Epithelial cell of proximal tubule (primary cell): ENCODE measurements at places on chromosomes 1 and 21. TPM values are rescaled to one million over a fixed set of nuclear protein-coding genes. Genes with fewer than 3 reads are reported as not detected.

DNA sequence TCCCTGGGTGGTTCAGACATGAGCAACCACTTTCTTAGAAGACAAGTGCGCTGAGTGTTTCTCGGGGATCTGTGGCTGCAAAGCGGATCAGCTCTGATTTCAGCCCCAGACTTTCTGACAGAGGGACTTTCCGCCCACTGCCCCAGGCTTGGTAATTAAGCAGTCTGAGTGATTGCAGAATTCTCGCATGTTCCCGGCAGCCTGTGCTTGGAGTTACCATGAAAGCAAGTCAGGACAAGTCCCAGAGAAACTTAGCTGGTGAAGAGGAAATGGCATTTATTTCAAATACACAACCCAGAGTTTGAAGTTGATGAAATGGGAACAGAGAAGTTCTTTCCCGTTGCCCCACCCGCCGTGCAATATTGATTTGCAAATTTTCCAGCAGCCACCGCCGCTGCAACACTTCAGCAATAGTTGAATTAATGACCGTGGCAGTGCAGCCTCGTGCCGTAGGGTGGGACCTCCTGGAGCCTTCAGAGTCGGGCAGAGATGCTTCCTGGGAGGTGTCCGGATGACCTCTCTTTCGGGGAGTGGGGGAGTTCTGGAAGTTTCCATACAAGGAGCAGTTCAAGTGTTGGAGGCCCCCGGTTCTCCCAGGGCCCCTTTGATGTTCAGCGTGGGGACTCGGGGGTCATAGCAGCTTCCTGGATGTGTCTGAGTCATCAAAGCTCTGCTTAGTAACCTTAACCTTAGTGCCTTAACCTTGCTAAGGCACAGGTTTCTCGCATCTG, 134.7 kb downstream of the KAZN start:
- DNase-seq, result no peak

GRCh38 chr1:198272492-198272891, 115.7 kb downstream of the NEK7 start:
- DNase-seq, result no peak

DNA sequence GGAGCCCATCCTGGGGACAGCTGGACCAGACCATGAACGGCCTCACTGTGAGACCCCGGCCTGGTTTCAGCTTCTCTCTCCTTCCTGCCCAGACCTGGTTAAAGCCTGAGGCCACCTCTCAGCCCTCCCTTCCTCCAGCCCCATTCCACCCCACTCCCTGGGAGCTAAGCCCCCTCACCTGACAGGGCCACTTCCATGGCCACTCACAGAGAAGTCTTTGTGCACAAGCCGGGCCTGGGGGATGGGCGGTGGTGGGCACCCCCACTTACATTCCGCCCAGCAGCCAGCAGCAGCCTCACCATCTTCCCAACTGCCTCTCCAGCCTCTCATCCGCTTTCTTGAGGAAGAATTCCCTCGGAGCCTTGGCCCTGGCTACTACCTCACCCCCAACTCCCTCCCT, 40.4 kb downstream of the RHBG start:
- DNase-seq, result no peak

GRCh38 chr1:47751193-47751592, 246.0 kb downstream of the TRABD2B start:
- DNase-seq, result no peak

- DNase-seq, result peak; percentile 30
Measured at GRCh38 chr1:21174654-21175323, 1.9 kb downstream of the EIF4G3 start.

GRCh38 chr1:99516141-99516540, 129.8 kb upstream of the PALMD start:
- DNase-seq, result no peak

GRCh38 chr1:202101184-202101583, 21.5 kb upstream of the GPR37L1 start:
- DNase-seq, result no peak

- no peak for DNase-seq
Measured at GRCh38 chr1:32627596-32628162, 22.7 kb downstream of the ZBTB8OS start.

GRCh38 chr1:222798116-222798515, 16.7 kb upstream of the DISP1 start:
- DNase-seq, result peak; percentile 89

GRCh38 chr1:203302894-203303293, 2.4 kb upstream of the BTG2 start:
- no peak for DNase-seq

DNA sequence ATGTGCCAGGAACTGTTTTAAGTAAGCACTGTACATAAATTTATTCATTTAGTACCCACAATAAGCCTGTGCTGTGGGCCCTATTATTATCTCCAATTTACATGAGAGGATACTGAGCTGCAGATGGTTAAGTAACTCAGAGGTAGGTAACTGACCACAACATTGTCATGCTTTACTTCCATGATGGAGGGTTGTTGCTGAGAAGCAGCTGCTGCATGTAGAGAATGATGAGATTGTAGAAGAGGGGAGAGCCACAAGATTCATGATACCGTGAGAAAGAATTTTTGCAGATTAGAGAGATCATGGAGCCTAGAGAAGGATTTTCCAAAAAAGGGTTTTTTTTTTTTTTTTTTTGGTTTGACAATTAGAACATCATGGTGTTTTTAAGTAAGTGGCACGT, 313.1 kb downstream of the PTBP2 start:
- no peak for DNase-seq

GRCh38 chr21:30491963-30492428, at the start of gene KRTAP19-3:
Gene KRTAP19-3 (minus strand): TSS chr21:30492013. CDS start chr21:30491957, 56 bp downstream.
- DNase-seq, result no peak

GRCh38 chr21:44630440-44630839, 3.5 kb downstream of the KRTAP10-9 start:
- DNase-seq, result no peak

GRCh38 chr1:181100015-181100905, 11.8 kb downstream of the IER5 start:
- DNase-seq, result no peak

DNA sequence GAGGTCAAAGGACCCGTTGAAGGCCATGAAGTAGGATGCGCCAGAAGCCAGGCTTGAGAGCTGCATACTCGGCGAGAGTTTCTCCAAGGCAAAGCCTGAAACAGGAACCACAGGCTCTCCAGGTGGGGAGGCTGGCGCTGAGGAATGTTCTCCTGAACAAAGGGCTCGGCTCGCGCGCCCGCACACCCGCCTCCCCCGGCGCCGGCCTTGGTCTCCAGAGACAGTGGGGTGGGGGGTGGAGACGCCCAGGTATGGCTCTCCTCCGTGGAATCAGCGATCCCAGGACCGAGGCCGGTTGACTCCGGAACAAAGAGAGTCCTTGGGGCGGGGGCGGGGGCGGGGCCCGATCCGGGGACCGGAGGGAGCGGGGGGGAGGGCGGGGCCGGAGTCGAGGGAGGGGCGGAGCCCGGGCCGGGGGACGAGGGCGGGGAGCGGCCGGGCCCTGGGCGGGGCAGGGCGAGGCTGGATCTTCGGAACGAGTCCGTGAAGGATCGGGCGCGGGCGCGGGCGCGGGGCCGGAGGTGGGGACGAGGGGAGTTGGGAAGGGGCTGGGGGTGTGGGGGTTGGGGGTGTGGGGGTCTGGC, 85.0 kb downstream of the NKAIN1 start:
- DNase-seq, result peak; percentile 30

DNA sequence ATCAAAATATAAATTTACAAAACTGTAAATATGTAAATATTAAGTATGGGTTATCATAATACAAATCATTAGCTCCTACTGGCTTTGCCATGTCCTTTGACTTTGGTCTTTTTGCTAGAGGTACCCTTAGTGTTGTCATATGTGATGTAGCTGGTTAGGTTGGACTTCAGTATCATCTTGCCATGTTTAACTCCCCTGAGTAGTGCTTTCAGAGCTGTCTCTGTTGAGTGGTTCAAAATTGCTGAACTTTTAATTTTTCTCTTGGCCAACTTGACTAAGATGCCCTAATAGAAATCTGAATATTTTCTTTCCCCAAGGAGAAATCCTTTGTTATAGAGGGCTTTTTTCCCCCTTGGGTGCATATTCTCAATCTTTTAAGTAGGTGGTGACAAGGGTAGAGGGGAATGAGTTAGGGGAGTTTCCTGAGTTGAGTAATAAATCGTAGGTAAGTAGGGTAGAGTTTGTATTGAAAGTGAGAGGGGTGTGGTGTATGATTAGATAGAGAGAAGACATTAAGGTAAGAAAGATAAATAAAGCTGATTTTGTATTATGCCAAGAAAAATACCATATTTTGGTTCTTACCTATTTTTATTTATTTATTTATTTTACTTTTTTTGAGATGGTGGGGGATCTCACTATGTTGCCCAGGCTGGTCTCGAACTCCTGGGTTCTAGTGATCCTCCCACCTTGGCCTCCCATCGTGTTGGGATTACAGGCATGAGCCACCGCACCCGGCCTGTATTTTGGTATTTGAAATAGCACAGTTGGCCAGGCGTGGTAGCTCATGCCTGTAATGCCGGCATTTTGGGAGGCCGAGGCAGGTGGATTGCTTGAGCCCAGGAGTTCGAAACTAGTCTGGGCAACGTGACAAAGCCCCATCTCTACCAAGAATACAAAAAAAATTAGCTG, 21.8 kb downstream of the RPRD2 start:
- DNase-seq, result no peak

DNA sequence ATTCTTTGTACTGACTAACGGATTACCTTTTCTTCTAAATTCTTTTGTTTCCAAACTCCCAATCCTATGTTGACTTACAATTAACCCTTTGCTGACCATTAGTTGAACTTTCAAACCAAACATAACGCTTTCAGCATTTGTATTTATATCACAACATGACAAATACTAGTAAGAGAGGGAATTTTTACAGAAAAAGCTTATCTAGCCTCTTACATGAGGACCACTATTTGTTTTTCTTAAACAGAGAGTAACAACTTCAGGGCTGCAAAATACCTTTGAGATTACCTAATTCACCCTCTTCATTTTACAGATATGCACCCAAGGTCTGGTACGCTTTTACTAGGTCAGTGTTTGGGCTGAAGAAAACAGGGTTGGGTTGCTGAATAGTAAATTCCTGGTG, 45.0 kb upstream of the CXADR start:
- DNase-seq, result no peak

GRCh38 chr1:88014131-88014530, 669.9 kb upstream of the PKN2 start:
- DNase-seq, result no peak

GRCh38 chr1:21902026-21903012, 34.8 kb downstream of the HSPG2 start:
- no peak for DNase-seq

DNA sequence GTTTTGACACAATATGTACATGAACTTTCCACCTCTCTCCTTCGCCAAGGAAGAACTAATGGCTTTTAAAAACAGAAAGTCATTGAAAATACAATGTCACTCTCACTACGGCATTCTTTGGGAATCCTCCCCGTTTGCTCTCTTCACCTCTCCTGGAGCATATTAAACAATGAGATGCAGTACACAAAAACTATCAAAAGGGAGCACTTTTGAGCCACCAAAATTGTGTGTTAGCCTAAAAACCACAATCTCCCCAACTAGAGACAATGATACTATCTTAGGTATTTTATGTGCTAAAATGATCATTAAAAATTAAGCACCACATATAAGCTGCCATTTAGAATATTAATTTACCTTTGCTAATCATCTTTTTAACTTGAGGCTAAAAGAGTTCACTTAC, 425.5 kb downstream of the KCTD3 start:
- DNase-seq, result no peak

DNA sequence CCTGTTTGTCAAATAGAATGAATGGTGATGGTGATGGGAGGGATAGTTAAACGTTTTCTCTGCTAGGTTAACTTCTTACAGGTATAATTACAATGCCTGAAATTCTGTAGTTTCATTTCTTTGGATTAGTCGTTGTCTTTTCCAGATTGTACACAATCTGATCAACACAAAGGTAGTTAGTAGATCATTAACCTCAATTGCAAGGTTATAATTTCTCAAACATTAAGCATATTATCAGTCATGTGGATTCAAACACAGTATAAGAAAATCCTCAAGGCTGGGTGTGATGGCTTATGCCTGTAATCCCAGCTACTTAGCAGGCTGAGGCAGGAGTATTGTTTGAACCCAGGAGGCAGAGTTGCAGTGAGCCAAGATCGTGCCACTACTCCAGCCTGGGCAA, 20.6 kb downstream of the SYNC start:
- no peak for DNase-seq

- DNase-seq, result no peak
Measured at GRCh38 chr21:44521928-44522752, 17.9 kb downstream of the KRTAP10-1 start.

DNA sequence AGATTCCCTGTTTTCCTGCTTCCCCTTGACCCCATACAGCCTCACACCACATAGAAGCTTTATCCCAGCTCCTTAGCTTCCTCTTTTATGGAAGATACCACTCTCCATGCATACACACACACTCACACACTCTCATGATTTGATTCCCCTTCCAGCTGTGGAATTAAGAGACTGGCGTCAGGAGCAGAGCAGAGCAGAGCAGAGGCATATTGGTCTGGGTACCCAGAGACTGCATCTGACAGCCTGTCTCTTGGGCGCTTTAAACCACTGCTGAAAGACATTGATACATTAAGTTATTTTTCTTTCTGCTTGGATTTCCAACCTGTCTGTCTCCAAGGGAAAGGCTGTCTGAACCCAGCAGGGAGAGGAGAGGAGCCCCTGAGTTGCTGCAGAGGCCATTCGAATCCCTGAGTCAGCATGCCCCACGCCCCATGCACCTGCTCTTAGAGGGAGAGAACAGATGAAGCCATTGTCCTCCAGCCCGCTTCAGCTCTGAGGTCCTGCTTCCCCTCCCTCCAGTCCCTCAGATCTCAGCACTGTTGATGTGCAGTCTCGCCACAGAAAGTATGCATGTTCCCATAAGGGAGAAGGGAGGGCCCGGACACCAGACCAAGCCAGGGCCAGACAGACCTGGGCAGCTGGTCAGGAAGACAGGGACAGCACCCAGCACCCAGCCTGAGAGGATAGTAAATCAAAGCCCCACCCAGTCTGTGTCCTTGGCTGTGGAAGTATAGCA, 66.7 kb upstream of the GJB5 start:
- DNase-seq, result no peak

- no peak for DNase-seq
Measured at GRCh38 chr1:52141513-52142219, at the start of gene ZFYVE9. Gene ZFYVE9 (plus strand): TSS chr1:52142089. CDS start chr1:52233207, 91,118 bp downstream.

DNA sequence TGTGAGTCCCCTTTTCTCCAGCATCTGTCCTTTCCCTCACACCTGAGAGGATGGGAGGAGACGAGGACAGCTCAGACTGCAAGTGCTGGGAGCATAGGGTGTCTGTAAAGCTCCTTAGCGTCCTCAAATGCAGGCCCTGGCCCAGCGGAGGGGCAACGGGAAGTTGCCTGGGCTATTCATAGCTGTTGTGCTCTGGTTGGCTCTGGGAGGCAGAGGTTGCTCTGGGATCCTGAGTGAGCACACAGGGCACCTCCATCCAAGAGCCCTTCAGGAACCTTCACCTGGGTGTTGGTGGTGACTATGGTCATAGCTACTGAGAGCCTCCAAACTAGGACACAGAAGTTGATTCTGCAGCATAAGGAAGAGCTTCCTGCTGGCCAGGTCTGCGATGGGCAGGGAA, 2.6 kb downstream of the PADI1 start:
- DNase-seq, result no peak

- DNase-seq, result no peak
Measured at GRCh38 chr1:18929686-18930085, 26.8 kb downstream of the IFFO2 start.

SH2D5 gene
- 15.2 and 23.8 TPM in 2 replicates for total RNA-seq

ILDR2 gene
- 0.86 and 2.3 TPM in 2 replicates for total RNA-seq

NPPB gene
- 1.2 and 3.5 TPM in 2 replicates for total RNA-seq

AMY1C gene
- total RNA-seq, result not detected in 2 replicates

IL22RA1 gene
- 0.07 TPM in 1 of 2 replicates, not detected in the other for total RNA-seq

PDE9A gene
- 1.3 and 2.0 TPM in 2 replicates for total RNA-seq

PLEKHO1 gene
- total RNA-seq, result 56.1 and 68.4 TPM in 2 replicates

PSEN2 gene
- 26.6 and 30.7 TPM in 2 replicates for total RNA-seq

SPRR1B gene
- total RNA-seq, result 0.75 TPM in 1 of 2 replicates, not detected in the other
